ENCODE measurements at places on chromosomes 2 and 18. TPM values are rescaled to one million over a fixed set of nuclear protein-coding genes. Genes with fewer than 3 reads are reported as not detected.

- no peaks in the 10 kb centered on the region for H3K27me3 ChIP-seq
- DNase-seq: no peak
- H3K4me1 ChIP-seq: no peaks in the 10 kb centered on the region
- no peaks in the 10 kb centered on the region for H3K36me3 ChIP-seq
- no peak overlapping the region for H3K4me3 ChIP-seq
These were observed 150.4 kb downstream of the NR4A2 start for GRCh38 chr2:156182132-156182531.

GRCh38 chr18:61426492-61427053 lies 93.3 kb downstream of the CDH20 start:
- no peaks in the 10 kb centered on the region for H3K36me3 ChIP-seq
- no peaks in the 10 kb centered on the region for H3K4me1 ChIP-seq
- no peak overlapping the region for H3K4me3 ChIP-seq
- DNase-seq: no peak
- H3K27me3 ChIP-seq: no peaks in the 10 kb centered on the region

Gene ALPG
- 0.49 TPM for total RNA-seq

Gene GALNT3
- 25.8 TPM for total RNA-seq

Data from upper lobe of right lung (tissue), 1 donor.